ENCODE measurements at places on chromosomes 16 and 17. TPM values are rescaled to one million over a fixed set of nuclear protein-coding genes. Genes with fewer than 3 reads are reported as not detected.
A peak's percentile ranks its signal among the peaks of the same experiment; 100 is the strongest.

GRCh38 chr16:84047206-84047605 lies 4.6 kb upstream of the SLC38A8 start:
- no peak for DNase-seq

- DNase-seq: no peak
Measured at GRCh38 chr16:69049146-69049545, 56.3 kb upstream of the HAS3 start.

GRCh38 chr16:17578981-17579874 lies 108.5 kb upstream of the XYLT1 start:
- peak; percentile 96 for DNase-seq

- DNase-seq: no peak
Measured at GRCh38 chr16:48405907-48406306, 20.7 kb upstream of the SIAH1 start.

- DNase-seq: no peak
Measured at GRCh38 chr17:80588702-80589383, 44.2 kb downstream of the RPTOR start.

GRCh38 chr16:85390511-85391174 lies 222.5 kb upstream of the GSE1 start:
- DNase-seq: peak; percentile 73

- DNase-seq: no peak
Measured at GRCh38 chr16:8370374-8371270, 219.7 kb downstream of the TMEM114 start.

GRCh38 chr16:85422632-85423550 lies 190.2 kb upstream of the GSE1 start:
- DNase-seq: no peak

The TPSAB1 gene
- total RNA-seq: 33.5 TPM

The ABAT gene
- total RNA-seq: 24.0 TPM

All from tibial nerve (tissue), 4 donors.